Heart left ventricle (tissue), 16 donors: ENCODE measurements at places on chromosomes 13 and 19. TPM values are rescaled to one million over a fixed set of nuclear protein-coding genes. Genes with fewer than 3 reads are reported as not detected.
A peak's percentile ranks its signal among the peaks of the same experiment; 100 is the strongest.

CEACAM8 gene
- total RNA-seq, result not detected

DNA sequence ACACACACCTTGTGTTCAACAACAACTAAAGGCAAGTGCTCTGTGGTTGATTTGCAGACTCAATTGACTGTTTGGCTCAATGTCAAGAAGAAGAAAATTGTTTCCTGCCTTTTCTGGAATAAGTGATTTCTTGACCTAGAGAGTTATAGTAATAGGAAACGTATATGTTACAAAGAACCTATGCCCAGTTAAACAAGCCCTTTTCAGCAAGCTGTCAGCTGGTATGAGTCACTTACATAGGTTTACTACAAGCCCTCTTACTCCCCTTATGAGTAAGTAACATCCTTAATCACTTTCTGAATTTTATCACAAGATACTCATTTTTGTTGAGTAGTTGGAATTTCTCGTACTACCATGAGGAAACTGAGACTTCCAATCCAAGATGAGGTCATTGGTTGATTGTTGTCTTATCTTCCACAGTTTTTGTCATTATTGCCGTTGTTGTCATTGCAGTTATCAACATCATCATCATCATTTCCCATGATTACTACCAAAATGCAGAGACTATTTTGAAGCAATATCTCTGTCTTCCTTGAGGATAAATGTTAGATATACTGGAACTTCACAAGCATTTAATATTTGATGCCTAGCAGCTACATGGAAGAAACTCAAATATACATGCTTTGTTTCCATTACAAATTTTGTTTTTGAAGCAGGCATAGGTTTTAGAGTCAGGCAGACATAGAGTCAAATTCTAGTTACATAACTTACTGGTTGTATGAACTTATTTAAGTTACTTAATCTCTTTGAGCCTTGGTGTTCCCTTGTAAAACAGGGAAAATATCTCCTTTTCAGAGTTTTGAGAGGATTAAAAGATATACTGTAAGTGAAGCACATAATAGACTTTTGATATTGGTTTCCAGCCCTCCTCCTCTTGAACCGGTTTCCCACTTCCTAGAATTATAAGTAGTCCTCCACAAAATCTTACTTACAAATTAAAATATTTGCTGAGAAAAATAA is 106.0 kb downstream of the RAP2A start:
- no peak for DNase-seq
- no peaks in the 10 kb centered on the region for H3K36me3 ChIP-seq
- H3K4me3 ChIP-seq, result no peak overlapping the region
- H3K4me1 ChIP-seq, result no peaks in the 10 kb centered on the region

GRCh38 chr19:21482863-21483276 is 22.5 kb upstream of the ZNF429 start:
- H3K4me1 ChIP-seq, result no peaks in the 10 kb centered on the region
- no peaks in the 10 kb centered on the region for H3K36me3 ChIP-seq
- H3K27ac ChIP-seq, result no peak overlapping the region
- no peaks in the 10 kb centered on the region for H3K27me3 ChIP-seq
- no peak overlapping the region for H3K4me3 ChIP-seq

SHD gene
- not detected for total RNA-seq

IL4I1 gene
- 0.40 TPM for total RNA-seq

DNA sequence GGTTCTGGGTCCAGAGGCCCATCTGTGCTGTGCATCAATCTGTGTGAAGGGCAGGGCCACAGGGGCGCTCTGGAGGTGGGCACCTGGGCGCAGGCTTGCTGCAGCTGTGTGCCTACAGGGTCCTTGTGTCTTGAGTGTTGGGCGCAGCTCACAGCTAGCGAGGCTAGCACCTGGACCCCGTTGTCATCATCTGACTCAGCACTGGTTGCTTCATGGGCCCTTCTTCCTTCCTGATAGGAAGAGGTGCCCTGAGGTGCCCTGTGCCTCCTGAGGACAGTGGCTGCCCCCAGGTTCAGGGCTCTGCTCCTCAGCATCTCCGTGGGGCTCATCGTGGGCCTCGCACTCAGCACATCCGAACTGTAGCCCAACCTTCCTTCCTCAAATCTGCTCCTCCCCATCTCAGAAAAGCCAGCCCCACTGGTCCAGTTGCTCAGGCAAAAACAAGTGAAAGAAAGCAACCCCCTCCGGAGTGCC is 54.8 kb downstream of the GATAD2A start:
- no peaks in the 10 kb centered on the region for H3K27me3 ChIP-seq
- peaks cover 63% of the 10 kb centered on the region for H3K4me1 ChIP-seq
- H3K4me3 ChIP-seq, result peak overlapping the region; percentile 10
- peak overlapping the region; percentile 39 for H3K27ac ChIP-seq
- DNase-seq, result no peak
- no peaks in the 10 kb centered on the region for H3K36me3 ChIP-seq

ZIM2 gene
- total RNA-seq, result 0.20 TPM

RNF17 gene
- total RNA-seq, result not detected

ATP8A2 gene
- total RNA-seq, result not detected

LILRB5 gene
- total RNA-seq, result 3.1 TPM

DNA sequence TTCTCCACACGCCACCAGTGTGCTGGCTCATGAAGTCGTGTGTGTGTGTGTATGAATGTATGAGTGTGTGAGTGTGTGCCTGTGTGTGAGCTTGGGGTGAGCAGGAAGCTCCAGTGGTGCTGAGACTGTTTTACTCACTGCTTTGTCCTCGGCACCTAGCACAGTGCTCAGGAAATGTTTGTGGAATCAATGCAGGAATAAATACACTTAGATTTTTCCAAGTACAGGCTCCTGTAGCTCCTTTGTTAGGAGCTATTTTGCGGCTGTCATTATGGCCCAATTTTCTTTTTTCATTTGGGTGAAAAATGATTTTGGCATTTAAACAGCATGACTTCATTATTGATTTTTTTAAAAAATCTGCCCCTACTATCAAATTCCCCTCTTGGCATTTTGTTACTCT is 193.5 kb upstream of the KL start:
- H3K4me1 ChIP-seq, result no peaks in the 10 kb centered on the region
- H3K27me3 ChIP-seq, result no peaks in the 10 kb centered on the region
- no peaks in the 10 kb centered on the region for H3K36me3 ChIP-seq
- H3K27ac ChIP-seq, result no peak overlapping the region
- DNase-seq, result no peak
- no peak overlapping the region for H3K4me3 ChIP-seq

DNA sequence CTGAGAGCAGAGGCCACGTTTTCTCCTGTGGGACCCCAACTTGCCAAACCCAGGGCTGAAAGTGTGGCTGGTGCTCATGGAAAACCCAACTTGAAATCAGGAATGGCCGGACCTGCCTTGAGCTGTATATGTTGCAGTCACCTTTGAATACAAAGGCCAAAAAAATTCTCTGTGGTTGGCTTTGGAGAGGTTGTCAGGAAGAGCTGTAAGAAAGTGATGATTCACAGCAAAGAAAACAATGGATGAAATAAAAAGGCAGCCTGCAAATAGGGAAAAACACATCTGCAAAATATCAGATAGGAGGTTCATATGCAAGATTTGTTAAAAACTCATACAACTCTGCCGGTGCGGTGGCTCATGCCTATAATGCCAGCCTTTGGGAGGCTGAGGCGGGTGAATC is 715.8 kb downstream of the UQCRFS1 start:
- H3K36me3 ChIP-seq, result no peaks in the 10 kb centered on the region
- H3K4me1 ChIP-seq, result no peaks in the 10 kb centered on the region
- H3K27me3 ChIP-seq, result no peaks in the 10 kb centered on the region
- no peak overlapping the region for H3K4me3 ChIP-seq
- DNase-seq, result no peak
- no peak overlapping the region for H3K27ac ChIP-seq

- DNase-seq, result no peak
- no peak overlapping the region for H3K27ac ChIP-seq
- H3K36me3 ChIP-seq, result no peaks in the 10 kb centered on the region
- H3K4me1 ChIP-seq, result no peaks in the 10 kb centered on the region
- H3K4me3 ChIP-seq, result no peak overlapping the region
- no peaks in the 10 kb centered on the region for H3K27me3 ChIP-seq
Observed at GRCh38 chr19:43078311-43078710, 4.2 kb downstream of the PSG2 start.

STAP2 gene
- 1.6 TPM for total RNA-seq

MYBPC2 gene
- not detected for total RNA-seq

DNA sequence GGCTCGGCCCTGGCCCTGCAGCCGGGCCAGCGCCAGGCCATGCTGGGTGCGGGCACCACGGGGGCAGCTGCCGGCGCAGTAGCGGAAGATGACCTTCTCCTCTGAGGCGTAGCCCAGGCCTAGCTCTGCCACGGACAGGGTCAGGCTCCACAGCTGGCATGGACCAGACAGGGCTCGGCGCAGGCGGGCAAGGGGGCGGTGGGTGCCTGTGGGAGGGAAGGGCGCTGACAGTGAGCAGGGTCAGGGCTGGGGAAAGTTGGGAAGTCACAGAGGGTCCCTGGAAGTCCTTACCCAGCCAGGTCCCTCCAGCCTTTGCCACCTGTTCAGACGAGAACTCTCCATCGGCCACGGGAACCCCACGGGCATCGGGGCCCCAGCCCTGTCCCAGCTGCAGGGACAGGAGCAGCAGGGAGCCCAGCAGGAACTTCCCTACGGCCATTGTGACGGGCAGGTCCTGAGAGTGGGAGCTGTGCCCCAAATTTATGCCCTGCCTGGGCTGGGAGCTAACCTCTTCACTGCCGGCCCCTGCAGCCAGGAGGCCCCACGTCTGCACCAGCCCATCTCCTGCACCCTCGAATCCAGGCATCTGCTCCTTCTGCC is at the start of gene PSPN:
Gene PSPN, minus strand, starts transcription at position 523 of the 600 bp plus-strand sequence. Its CDS starts 84 bp downstream, at position 439.
- H3K4me1 ChIP-seq, result peaks cover 14% of the 10 kb centered on the region
- H3K27me3 ChIP-seq, result no peaks in the 10 kb centered on the region

- H3K27ac ChIP-seq, result no peak overlapping the region
- no peaks in the 10 kb centered on the region for H3K4me1 ChIP-seq
- H3K27me3 ChIP-seq, result no peaks in the 10 kb centered on the region
- no peaks in the 10 kb centered on the region for H3K36me3 ChIP-seq
- no peak for DNase-seq
- H3K4me3 ChIP-seq, result no peak overlapping the region
Observed at GRCh38 chr13:66532146-66532545, 698.0 kb downstream of the PCDH9 start.

DNA sequence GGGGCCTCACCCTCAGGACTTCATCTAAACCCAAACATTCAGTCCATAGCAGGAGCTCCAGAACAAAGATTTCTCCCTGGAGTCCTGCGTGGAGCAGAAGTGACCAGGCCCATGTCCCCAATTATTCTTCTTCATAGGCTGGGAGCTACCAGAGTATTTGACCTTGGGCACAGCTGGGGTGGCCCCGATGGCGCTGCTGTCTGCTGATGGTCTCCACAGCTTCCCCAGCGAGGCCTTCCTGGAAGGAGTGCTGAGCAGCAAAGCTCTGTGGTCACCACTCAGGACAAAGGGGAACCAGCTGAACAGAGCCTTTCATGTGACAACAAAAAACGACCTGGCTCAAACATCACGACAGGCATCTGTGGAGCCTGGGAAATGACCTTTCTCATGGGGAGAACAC is 62.7 kb upstream of the ARGLU1 start:
- H3K36me3 ChIP-seq, result no peaks in the 10 kb centered on the region
- no peaks in the 10 kb centered on the region for H3K27me3 ChIP-seq
- H3K4me3 ChIP-seq, result no peak overlapping the region
- H3K27ac ChIP-seq, result no peak overlapping the region

SIGLECL1 gene
- total RNA-seq, result not detected

GRCh38 chr19:6443986-6444385 is 10.4 kb upstream of the SLC25A41 start:
- no peaks in the 10 kb centered on the region for H3K27me3 ChIP-seq
- no peak overlapping the region for H3K27ac ChIP-seq
- H3K4me1 ChIP-seq, result no peaks in the 10 kb centered on the region

DNA sequence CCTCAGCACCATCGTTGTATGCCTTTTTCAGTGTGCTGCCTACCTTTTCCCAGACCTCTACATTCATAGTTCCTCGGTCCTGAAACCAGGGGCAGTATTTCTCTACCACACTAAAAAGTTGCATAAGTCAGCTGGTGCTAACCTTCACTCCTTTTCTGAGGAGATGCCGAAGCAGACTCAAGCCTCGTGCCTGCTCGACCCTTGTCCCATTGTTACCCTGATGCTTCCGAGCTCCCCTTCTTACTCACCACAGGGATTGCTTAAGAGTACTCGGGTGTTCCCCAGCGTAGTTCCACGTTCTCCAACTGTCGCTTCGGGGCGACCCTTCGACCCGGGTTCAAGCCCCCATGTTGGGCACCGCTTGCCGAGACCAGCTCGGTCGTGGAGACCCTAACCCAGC is 19.0 kb upstream of the IL17D start:
- no peak for DNase-seq
- H3K36me3 ChIP-seq, result no peaks in the 10 kb centered on the region
- no peaks in the 10 kb centered on the region for H3K27me3 ChIP-seq
- H3K4me3 ChIP-seq, result no peak overlapping the region
- no peaks in the 10 kb centered on the region for H3K4me1 ChIP-seq
- H3K27ac ChIP-seq, result no peak overlapping the region

DNA sequence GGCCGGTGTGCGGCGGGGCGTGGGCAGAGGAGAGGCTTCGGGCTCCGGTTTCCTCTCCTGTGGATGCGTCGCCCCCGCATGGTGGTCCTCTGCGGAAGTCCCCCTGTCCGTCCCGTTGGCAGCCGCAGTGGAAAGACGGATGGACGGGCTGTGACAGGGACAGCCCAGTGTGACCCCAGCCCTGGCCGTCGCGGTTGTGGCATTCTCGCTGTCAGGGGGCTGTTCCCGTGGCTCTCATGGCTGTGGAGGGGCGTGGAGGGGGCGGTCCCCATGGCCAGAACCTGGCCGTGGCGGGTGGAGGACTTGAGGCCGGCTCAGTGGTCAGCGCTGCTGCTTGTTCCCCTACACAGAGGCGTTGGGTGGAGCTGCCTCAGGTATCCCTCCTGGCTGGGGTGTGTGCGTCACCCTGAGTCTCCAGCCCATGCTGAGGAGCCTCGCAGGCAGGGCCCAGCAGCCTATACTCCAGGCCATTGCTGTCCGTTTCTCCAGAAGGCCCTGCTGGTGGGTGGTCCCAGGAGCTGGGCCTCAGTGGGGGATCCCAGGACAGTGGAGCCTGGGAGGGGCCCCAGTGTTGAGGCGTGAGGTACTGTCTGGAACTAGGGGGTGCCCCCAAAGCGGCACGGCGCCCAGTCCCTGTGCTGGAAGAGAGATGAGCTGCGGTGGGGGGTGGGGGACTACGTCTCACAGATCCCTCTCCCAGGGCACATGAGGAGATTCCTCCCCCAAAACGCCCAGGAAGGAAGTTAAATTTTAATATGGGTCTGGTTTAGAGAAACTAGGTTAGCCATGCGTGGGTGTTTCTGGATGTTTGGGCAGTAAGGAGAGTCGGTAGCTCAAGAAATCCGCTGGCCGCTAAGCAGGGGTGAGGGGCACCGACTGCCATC is 20.3 kb downstream of the CSNK1G2 start:
- no peaks in the 10 kb centered on the region for H3K27me3 ChIP-seq
- H3K4me1 ChIP-seq, result no peaks in the 10 kb centered on the region
- no peak overlapping the region for H3K4me3 ChIP-seq
- DNase-seq, result no peak

- no peak overlapping the region for H3K27ac ChIP-seq
- DNase-seq, result no peak
Observed at GRCh38 chr13:103134271-103134670, 68.1 kb upstream of the SLC10A2 start.
